ENCODE measurements at places on chromosomes 12 and 14.

DNA sequence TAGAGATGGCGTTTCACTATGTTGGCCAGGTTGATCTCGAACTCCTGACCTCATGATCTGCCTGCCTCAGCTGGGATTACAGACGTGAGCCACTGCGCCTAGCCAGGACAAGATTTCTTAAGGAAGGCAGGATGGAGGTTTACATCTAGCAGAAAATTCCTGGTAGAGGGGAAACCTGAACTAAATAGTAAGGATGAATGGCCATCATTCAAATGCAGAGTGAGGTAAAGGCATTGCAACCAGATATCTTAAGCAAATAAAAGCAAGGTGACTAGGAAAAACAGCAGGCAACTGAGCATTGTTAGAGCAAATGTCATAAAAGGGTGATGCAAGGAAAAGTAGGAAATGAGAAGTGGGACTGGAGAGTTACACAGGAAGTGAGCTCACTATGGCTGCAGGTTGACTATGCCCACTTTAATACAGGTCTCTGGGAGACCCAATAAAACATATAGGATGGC lies 133.0 kb downstream of the SOX5 start:
- no peak for DNase-seq

GRCh38 chr12:60335745-60336144 lies 739.9 kb downstream of the SLC16A7 start:
- DNase-seq, result no peak

DNA sequence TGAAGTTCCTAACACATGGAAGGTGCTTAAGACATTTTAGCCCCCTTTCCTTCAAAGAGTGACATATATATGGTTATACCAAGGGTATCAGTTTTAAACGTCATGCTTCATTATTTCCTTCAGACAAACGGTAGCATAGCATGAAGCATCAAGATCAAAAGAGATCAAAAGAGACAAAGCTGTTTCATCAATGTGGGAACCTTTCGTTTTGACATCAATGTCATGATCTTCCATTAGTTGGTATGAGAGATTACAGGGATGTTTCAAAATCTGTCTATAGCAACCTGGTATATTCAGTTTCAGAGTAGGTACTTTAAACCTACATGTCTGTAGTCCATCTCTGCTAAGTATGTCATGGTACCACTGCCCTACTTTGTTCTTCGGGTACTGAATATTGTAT lies 28.3 kb downstream of the PUS7L start:
- no peak for DNase-seq

DNA sequence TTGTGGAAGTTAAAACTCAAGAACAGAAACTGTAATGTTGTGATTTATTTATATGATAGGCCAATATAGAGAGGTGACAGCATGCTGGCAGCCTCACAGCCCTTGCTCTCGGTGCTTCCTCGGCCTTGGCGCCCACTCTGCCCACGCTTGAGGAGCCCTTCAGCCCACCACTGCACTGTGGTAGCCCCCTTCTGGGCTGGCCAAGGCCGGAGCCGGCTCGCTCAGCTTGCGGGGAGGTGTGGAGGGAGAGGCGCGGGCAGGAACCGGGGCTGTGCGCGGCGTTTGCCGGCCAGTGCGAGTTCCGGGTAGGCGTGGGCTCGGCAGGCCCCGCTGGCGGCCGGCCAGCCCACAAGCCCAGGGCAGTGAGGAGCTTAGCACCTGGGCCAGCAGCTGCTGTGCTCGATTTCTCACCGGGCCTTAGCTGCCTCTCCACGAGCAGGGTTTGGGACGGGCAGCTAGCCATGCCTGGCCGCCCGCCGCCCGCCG lies 65.8 kb upstream of the SLC8A3 start:
- DNase-seq, result no peak

DNA sequence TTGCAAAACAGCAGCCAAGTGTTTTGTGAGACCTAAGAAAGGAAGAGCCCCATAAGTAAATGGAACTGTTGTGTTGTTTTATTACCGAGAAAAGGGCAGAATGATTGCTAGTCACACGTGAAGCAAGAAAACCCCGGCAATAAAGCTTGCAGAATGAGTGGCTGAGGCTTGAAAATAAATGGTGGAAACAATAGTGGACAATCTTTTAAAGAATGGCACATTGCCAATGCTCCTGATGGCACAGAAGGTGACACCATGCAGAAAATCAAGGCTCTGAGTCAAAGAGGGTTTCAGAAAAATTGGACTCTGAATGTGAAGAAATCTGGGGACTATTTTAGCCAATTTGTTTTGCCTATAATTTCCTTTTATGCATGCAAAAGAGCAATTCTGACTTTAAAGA lies 4.0 kb upstream of the AQP2 start:
- DNase-seq, result no peak

DNA sequence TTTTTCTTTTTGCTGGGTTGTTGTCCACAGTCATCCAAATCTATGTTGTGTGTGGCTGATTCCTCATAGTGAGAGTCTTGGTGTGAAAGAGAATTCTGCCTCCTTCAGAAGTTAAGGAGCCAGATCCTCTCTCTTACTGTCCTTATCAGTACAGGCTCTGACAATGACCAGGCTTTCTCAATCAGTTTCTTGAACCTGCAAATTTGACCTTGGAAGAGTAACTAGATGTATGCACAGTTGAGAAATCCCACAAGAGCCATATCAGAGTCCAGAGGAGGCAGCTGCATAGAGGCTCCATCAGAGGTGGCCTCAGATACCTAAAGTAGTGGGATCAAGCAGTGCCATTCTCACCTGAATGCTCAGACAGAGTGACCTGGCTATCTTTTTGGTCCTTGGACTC lies 5.5 kb upstream of the GALC start:
- DNase-seq, result no peak

- no peak for DNase-seq
Observed at GRCh38 chr12:25041006-25041741, 92.3 kb upstream of the BCAT1 start.

Measured in NCI-H446 treated with DMSO at 0.1 percent for 48 hours (cell line).